ENCODE measurements at places on chromosomes 3 and 15.

- peak; percentile 17 for DNase-seq
Observed at GRCh38 chr3:174035328-174035886, 637.9 kb downstream of the NLGN1 start.

DNA sequence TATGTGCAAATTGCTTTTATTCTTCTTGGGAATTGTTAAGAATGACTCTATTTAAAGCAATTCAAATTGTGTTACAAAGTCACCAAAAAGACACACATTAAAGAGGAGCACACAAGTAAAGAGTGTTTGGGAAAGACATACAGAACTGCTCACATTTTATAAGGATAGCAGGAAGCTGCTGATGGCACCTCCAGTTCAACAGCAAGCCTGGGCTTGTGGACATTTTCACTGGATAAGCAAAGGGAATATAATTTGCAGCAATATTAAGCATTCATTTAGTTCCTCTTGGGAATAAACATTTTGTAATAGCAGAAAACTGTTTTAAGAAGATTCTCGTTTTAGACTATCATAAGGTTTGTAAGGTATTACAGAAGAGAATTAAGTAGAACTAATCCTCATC lies 1271.9 kb downstream of the ZPLD1 start:
- no peak for DNase-seq

DNA sequence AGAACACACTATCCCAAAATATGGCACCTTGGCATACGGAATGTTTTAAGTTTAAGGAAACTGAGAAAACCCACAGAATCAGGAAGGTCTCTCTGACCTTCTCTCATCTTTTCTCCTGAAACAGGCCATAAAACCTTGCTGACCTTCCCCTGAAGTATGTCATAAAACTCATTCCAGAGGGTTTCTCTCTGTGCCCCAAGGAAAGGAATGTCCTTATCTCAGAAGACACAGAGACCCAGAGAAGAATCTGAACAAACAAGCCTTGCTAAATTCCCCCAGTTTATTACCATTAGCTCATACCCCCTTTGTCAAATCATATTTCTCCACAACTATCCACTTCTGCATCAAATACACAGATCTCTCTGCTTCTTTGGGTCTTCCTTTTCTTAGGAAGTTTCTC lies 603.1 kb downstream of the MCTP2 start:
- no peak for DNase-seq

DNA sequence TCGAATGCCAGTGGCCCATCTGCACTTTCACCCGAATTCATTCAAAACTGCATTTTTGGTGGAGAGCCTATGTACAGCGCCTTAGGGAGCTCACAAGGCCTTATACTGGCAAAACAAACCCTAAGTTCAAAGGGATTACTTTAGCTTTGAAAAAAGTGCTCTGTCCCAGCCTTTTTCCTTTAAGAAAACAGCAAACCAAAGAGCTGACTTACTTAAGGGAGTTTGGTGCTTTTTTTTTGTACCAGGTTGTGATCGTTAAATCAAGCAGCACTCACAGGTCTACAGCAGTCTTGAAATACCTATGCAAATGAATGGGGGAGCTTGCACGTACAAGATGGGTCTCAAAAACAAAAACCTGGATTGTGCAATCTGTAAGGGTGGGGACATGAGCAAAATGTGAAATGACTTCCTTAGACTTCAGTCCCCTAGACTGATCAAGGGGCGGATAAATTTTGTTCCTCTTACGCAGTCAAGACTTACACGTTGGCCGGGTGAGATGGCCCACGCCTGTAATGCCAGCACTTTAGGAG lies 11.6 kb upstream of the PIK3CB start:
- peak; percentile 69 for DNase-seq

DNA sequence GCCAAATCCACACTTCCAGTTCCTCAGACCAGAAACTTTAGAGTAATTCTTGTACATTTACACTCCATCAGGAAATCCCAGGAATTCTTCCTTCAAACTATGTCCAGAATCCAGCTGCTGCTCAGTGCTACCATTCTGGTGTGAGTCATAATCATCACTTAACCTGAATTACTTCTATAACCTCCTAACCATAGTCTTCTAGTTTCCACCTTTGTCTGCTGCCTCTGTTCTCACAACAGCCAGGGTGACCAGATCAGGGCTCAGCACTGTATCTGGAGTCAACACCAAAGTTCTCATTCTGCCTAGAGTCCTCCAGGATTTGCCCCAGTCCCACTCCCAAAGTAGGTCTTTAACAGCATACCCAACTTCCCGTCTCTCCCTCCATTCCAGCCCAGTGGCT lies 3.4 kb downstream of the CLDND1 start:
- DNase-seq = no peak

GRCh38 chr3:146342989-146343388 lies 92.1 kb upstream of the PLSCR4 start:
- DNase-seq = no peak

DNA sequence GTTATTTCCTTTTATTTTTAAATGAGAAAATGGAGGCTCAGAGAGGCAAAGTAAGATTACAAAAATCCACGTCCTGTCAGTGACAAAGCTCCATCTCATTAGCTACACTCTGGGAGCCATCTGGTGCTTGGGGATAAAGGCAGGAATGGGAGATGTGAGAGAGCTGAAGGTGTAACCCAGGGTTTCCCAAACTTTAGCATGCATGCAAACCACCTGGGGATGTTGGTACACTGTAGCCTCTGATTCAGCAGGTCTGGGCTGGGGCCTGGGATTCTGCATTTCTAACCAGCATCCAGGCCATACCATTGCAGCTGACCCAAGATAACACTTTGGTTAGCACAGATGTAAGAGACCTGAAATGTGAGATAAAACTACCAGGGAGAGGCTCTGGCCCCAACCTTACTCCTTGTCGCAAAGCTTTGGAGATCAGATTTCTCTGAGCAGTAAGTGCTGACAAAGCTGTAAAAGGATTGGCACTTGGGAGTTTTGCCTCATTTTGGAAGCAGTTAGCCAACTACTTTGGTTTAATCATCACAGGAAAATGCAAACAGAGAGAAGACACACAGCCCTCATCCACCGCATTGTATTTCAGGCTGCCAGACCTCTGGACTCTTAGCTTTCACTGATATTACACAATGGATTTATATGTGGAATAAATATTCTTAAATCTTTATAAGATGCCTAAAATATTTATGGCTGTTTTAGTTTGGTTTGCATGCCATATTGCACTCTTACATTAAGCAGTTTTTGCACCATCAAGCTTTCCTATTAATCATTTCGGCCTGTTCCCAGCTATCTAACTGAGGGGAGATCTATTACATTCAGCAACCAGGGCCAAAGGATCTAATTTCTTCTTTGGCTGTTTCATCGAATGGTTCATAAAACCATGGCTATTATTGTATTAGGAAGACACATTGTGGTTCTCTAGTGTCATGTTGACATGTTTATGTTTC lies 263.0 kb downstream of the EBLN2 start:
- no peak for DNase-seq

DNA sequence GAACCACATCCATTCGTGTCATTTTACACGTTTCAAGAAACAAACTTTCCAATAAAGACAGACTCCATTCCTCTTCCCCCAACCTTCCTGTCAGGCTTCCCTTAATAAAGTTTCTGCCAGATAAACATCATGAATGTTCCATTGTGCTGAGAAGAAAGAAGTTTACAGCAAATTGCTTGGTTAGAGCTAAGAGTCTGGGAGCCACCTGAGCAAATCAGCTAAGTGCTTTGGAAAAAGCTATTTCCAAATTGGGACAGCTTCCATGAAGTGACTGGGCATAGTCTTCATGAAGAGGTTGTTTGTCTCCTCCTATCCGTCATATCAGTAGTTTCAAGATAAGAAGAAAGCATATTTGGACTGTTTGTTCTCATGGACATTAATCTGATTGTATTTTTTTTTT lies 77.0 kb downstream of the MAGI1 start:
- DNase-seq = no peak

GRCh38 chr15:78098131-78098755 lies 5.9 kb downstream of the SH2D7 start:
- no peak for DNase-seq

- no peak for DNase-seq
Observed at GRCh38 chr15:76976572-76977270, 18.2 kb upstream of the PSTPIP1 start.

- no peak for DNase-seq
Observed at GRCh38 chr15:25930931-25931330, 67.8 kb upstream of the ATP10A start.

DNA sequence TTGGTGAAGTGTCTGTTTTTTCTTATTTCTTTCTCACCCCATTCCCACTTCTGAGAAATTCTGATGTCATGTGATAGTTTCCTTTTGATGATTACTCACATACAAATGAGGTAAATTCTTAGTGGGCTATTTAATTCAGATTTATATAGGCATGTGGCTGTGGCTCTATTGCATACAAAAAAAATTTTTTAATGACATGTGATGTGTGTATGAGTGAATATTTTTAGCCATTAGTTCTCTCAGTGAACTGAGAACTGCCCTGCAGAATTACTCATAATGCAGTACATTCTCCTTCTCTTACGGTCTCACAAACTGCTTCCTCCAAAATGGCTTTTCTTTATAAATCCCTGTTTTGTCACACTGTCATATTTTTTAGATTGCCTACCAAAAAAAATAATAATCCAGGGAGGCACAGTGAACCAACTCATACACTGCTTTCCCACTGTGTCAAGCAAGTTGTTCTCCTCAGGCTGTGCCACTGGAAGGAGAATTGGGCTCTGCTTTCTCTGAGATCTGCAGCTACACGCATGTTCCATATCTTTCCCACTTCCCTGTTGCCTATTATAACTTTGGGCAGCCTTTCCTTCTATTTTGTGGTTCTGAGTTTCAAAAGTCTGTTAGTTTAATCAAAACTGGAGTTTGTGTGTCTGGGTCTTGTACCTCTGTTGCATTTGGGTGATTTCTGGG lies 415.7 kb upstream of the THBS1 start:
- DNase-seq = no peak

DNA sequence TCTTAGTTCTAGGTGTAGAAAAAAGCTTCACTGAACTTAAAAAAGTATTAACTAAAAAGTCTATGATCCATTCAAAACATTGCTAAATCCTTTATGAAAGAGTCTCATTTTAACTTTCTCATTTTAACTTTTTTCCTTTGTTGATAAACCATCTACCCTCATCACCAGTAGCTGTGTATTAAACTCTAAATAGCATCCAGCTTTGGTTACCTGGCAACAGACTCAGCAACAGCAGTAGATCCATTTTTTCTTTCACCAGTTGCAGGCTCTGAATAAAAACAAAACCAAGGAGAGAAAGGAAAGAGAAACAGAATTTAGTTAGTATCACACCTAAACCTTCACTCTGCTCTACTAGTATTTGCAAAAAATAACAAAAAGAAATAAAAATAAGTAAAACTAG lies 51.6 kb downstream of the TP53BP1 start:
- peak; percentile 43 for DNase-seq

- DNase-seq = no peak
Observed at GRCh38 chr3:111112913-111113312, 41.3 kb downstream of the NECTIN3 start.

GRCh38 chr3:70431911-70432310 lies 119.5 kb upstream of the MDFIC2 start:
- no peak for DNase-seq

GRCh38 chr3:197355713-197356112 lies 57.3 kb upstream of the DLG1 start:
- DNase-seq = no peak

DNA sequence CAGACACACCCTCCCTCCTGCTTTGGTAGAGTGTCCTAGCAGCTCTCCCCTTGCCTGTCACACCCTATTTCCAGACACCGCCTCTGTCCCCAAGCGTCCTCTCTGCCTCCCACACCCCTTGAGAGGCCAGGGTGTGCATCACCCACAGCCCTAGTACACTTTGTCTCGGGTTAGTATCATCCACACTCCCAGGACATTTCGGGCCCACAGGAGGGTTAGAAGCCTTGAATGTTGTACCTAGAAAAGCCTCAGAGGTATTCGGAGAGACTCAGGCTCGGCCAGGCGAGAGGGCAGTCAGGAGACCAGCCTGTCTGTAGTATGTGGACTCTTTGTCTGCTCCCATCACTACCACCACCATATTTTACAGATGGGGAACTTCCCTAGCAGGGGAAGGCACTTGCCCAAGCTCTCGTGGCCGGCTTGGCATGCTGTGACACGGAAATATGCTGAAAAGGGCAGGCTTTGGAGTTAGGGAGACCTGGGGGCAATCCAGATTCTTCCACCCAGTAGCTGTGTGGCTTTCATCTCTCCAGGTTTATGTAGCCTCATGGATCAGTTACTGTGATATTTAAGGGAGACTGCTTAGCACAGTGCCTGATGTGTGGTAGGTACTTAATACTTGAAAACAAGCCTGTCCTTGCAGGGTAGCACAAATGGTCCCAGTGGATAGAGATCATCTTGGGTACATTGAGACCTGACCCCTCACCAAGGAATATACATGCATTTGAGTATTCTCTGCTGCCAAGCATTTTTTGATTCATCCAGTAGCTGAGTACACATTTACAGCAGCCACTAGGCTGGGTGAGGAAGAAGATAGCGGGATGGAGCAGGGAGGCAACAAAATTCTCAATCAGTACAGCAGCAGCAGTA lies 1.4 kb downstream of the TMEM43 start:
- no peak for DNase-seq

DNA sequence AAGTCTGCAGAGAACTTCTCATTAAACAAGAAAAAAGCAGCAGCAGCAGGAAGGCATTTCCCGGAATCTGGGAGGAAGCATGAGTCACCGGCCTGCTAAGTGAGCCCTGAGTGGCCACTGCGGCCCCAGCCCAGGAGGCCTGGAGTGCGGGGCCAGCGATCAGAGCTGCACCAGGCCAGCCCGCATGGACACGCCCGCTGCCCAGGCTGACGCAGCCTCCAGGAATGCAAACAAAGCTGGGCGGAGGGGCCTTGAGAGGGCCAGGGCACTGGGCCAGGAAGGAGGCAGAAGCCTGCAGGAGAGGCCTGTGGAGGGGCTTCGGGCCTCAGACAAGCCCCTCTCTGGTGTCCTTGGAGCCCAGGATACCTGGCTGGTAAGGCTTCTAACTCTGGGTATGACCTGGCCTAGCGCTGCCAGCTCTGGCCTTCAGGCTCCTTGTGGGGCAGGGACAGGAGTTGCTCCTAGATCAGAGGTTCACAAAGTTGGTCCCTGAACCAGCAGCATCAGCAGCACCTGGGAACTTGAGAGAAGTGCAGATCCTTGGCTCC lies 101.2 kb downstream of the SMAD6 start:
- DNase-seq = peak; percentile 41

- peak; percentile 27 for DNase-seq
Observed at GRCh38 chr15:70083946-70084345, 13.8 kb downstream of the TLE3 start.

- DNase-seq = no peak
Observed at GRCh38 chr15:69941301-69941605, 156.5 kb downstream of the TLE3 start.

- DNase-seq = peak; percentile 80
Observed at GRCh38 chr3:16841904-16842271, 42.9 kb upstream of the PLCL2 start.

GRCh38 chr15:63985221-63986184 lies 60.8 kb downstream of the DAPK2 start:
- no peak for DNase-seq

Measured in hematopoietic multipotent progenitor cell treated with erythropoietin and hydrocortisone succinate and interleukin-3 and kit ligand, for 6 days (in vitro differentiated cells).